Pancreas (tissue), 10 donors: ENCODE measurements at places on chromosomes 6 and 20.

DNA sequence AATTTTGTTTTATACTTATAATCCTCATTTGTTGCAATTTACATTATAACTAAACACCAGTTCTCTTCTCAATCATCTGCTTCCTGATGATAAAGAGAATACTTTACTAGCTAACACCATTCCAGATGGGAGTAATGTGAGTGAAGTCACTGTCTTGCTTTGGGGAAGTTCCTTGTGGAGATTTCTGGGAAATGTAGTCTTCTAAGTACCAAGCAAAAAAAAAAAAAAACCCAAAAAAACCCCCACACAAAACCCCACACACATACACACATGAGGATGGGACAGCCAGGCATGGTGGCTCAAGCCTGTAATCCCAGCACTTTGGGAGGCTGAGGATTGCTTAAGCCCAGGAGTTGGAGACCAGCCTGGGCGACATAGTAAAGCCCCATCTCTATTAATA is 2.2 kb upstream of the SNPH start:
- no peak for DNase-seq

DNA sequence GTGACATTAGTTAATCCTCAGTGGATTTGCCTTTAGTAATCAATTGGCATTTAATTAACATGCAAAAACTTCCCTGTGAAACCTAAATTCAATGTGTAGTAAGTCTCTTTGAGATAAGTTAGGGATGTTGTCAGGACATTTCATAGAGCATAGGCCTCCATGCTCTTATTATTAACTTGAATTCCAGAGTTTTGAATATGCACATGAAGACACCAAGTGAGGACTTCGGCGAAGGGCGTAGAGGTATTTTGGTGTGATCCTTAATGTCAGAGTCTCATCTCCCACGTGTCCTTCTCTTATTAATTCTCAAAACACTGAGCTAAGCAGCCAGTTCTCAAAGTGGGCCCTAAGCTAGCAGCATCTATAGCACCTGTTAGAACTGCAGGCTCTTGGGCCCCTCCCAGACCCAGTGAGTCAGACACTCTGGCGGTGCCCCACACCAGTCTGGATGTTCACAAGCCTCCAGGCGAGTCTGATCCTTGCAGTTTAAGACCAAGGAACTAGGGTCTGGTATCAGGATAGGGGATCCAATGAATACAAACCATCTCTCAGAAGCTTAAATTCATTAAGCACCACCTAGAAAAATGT is 292.1 kb downstream of the QKI start:
- DNase-seq = no peak

- DNase-seq = no peak
Observed at GRCh38 chr20:33689973-33690372, 3.8 kb upstream of the E2F1 start.

DNA sequence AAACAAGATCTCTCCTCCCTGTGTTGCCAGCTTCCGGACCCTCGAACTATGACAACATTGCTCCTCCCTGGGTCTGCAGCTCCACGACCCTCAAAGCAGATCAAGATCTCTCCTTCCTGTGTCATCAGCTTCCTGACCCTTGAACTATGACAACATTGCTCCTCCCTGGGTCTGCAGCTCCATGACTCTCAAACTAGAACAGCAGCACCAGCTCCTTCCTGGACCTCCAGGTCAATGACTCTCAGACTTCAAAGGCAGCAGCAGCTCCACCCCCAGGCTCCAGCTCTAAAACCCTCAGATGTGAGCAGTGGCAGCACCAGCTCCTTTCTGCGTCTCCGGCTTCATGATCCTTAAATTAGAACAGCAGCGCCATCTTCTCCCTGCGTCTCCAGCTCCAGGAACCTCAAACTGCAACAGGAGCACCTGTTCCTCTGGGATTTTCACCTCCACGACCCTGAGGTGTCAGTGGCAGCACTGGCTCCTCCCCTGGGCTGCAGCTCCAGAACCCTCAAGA is 341.0 kb upstream of the SULF2 start:
- no peak for DNase-seq

DNA sequence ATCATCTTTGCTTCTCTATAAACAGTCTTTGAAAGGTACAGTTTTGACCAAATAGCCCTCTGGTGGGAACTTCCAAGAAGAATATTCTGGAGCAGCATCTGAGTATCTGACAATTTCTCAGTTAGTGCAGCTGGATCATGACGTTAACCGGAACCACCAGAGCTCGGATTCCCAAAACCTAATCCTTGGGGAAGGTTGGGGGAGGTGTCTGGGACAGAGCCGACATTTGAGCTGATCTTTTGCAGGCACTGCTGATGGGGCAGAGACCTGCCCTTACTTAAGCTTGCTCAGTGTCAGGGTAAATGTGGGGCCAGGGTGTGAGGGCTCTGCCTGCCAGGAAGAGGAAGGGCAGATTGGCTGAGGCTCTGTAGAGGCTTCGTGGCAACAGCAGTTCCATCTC is 416.6 kb downstream of the DHX35 start:
- no peak for DNase-seq

- no peak for DNase-seq
Observed at GRCh38 chr20:25355011-25355595, 35.5 kb downstream of the ABHD12 start.

DNA sequence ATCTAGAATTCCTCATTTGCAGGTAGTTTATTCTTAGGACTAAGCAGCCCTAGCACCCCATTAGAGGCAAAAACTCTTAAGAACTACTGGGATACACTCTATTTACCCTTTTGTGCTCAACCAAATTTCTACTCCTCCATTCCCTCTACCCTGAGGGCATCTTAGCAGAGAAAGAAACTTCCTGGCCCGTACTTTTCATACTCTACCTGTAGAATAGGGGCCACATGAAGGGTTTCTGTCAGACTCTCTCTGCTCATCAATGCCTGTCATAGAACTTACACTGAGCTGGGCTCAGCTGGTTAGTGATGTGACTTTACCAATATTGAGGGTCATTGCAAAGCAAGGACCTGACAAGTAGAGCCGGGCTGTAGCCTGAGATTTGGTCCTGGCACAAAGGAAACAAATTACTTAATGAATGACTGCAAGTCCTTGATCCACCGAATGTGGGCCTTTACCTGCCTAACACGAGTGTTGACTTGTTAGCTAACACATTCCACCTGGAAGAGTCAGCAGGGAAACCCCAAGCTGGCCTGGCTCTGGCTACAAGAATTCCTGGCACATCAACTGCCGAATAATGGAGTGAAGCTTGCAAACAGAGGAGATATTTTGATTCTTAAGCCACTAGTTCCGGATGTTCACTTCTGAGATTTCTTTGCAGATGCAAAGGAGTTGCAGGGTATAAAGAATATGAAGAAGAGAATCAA is 280.5 kb upstream of the JAG1 start:
- peak; percentile 59 for DNase-seq

DNA sequence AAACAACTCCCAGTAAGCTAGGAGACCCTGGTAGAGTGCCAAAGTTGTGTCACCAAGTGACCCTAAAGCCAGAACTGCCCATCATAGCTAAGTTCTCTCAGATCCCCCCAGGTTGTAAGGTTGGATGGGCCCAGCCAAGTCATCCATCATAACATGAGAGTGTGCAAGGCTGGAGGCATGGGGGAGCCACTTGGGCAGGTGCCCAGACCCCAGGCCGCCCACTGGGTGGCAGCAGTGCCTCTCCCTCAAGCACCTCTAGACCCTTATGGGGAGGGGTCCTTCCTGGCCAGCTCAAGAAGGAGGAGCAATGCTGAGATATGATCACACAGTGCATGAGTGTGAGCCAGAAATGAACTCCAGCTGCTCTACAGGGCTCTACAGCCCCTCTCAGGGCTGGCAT is 154.5 kb downstream of the MYLK4 start:
- DNase-seq = no peak

DNA sequence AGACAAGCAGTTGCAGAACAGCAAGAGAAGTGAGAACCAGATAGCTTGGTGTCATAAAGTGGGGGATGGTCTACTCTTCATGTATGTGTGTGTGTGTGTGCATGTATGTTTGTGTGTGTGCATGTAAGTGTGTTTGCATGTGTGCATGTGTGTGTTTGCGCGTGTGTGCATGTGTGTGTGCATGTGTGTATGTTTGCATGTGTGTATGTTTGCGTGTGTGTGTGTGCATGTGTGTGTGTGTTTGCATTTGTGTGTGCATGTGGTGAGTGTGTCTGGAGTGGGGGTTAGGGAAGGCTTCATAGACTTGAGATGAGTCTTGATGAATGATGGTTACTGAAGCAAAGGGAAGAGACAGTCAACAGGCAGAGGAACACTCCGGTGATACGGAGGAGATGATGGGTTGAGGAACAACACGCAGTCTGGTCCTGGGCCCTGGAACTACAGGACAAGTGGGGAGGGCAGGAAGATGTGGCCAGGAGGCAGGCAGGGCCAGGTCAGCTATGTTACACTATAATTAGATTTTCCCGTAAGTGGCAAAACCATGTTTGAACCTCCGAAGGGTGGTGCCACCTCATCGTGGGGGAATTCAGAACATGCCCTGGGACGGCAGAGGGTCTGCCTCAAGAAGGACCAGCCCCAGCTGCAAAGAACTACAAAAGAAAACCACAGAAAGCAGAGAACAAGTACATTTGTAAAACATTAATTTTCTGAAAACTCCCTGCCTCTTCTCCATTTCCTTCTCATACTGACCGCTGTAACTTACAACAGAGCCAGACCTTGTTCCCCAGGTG is 38.7 kb upstream of the PDE10A start:
- no peak for DNase-seq

DNA sequence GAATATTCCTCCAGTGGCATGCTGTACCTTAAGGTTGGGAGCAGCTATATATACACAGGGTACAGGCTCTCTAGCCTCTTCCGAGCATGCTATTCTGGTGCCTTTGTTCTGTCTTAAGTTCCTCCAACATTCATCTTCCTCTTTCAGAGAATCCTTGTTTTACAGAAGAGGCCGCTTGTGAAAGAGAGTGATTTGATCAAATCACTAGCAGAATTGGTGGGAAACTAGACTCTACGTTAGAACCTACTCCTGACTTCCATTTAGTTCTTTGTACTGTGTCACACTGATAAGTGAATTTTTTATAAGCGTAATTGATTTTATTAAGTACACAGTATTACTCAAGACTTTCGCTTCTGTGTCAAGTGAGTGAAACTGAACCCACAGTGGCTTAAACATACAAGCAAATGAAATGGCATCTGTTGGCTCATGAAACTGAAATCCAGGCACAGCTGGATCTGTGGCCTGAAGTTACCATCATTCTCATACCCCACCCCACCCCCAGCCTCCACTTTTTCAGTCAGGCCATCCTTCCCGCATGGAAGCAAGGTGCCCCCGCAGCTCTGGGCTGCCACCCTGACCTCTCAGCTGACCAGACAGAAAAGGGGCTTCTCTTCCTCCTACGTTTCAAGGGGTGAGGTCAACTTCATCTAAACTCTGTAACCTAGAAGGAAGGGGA is 102.3 kb downstream of the RPP40 start:
- DNase-seq = no peak

GRCh38 chr6:167219967-167220512 is 62.3 kb upstream of the GPR31 start:
- DNase-seq = no peak

DNA sequence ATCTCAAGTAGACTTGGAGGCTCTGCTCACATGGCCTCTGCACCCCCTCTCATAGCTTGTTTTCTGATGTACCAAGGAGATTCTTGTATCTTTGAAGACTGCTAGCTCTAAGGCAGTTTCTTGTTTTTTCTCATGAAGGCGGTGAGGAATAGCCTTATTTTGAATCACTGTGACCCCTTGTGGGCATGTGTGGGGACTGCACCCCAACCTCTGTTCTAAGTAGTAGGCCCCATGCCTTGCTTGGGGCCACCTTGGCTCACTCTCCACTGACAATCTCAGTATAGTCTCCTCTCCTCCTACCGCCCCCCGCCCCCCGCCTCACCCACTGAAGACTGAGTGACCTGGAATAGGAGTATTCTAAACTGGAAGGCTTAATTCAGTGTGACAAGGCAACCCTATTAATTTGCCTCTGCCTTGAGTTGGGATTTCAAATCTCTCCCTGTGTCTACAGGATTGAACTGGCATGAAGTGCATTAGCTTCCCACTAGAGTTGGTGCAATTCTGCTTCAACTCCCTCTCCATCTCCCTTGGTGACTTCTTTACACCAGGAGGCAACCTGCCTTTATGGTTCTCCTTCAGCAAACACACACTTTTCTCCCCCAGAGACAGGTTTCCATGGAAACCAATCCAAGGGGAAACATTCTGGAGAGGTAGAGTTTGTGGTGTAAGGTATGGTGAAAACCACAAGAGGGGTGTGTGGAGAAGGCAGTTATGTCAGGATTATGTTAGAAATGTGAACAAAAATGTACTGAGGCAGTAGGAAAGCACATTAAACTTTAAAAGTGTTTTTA is 75.4 kb upstream of the ECI2 start:
- no peak for DNase-seq

- DNase-seq = no peak
Observed at GRCh38 chr20:8330319-8330784, 198.3 kb downstream of the PLCB1 start.

GRCh38 chr6:158958504-158959386 is 41.3 kb downstream of the RSPH3 start:
- DNase-seq = no peak

- DNase-seq = no peak
Observed at GRCh38 chr6:9252799-9253198, 817.5 kb upstream of the SLC35B3 start.

DNA sequence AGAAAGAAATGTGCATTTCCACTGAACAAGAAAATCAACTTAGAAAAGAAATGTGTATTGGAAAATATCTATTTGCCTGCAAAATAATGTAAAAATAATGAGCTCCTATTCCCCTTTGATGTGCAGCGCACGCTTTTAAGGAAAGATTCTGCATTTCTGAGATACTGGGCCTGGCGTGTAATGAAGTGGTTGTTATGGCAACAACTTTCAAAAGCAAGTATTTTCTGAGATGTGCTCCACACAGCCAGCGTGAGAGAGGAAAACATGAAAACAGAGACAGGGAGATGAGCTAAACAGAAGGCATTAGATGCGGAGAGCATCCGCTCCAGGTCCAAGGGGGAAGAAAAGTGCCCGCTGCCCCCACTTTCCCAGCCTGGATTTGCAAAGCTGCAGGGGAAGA is 39.1 kb upstream of the GTSF1L start:
- DNase-seq = no peak

GRCh38 chr6:142302421-142303175 is 791 bp downstream of the ADGRG6 start:
- no peak for DNase-seq

DNA sequence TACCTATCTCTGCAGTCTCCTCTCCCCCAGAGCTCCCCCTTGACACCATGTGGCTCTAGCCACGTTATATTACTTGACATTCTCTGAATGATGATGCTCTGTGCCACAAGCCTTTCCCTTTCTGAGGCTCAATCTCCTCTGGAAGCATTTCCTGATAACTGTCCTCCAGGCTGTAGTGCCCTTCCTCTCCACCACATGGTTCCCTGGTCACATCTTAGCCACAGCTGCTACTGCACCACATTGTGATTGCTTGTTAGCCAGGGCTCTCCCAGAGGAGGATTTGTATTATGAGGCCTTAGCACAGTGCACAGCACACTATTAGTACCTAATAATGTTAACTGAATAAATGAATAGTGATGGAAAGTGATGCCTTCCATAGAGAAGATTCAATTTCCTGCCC is 63.9 kb upstream of the RCAN2 start:
- DNase-seq = no peak
